Activated CD4-positive, alpha-beta T cell treated with anti-CD3 and anti-CD28 coated beads, Interleukin-2, Interleukin-6, amounts not matched to agents 100 ng/mL and 50 ng/mL, durations not matched to agents 16 hours and 8 hours (primary cell): ENCODE measurements at places on chromosomes 4 and X.

- no peak for DNase-seq
These were observed 7.5 kb downstream of the STIM2 start for GRCh38 chr4:26867914-26868684.

GRCh38 chrX:130015181-130015580 lies 32.7 kb downstream of the BCORL1 start:
- DNase-seq: no peak

DNA sequence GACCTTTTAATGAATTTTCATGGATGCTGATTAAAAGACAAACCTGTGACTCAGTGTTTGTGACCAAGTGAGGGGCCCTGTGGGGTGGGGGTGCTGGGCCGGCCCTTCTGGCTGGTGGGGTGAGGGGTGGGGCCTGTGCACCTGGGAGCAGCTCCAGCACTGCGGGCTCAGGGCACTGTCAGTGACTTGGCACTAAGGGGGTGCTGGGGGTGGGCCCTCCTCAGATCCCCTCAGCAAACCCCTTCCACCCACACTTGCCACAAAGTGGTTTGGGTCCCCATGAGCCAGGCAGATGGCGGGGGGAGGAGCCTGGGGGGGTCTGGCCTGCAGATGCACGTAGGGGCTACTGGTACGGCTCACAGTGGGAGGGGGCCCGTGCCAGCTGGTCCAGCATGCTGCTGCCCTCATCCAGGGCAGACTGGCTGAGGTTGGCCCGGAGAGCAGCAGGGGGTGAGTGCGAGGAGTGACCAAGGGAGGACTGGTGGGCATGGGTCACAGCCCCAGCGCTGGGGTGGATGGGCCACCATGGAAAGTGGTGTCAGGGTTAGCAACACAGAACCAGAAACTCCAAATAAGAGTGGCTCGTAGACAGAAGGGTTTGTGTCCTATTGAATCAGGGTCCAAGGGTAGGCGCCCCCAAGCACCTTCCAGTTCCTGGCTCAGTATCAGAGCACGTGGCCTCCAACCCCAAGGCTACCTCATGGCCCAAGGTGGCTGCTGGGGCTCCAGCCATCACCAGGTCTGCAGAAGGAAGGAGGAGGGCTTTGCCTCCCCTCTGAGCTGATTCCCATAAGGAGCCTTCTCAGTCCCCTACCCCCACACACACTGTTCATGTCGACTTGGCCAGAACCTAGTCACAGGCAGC lies 10.1 kb downstream of the NKX1-1 start:
- DNase-seq: no peak

- DNase-seq: no peak
These were observed 12.2 kb upstream of the HERC6 start for GRCh38 chr4:88366460-88366859.

DNA sequence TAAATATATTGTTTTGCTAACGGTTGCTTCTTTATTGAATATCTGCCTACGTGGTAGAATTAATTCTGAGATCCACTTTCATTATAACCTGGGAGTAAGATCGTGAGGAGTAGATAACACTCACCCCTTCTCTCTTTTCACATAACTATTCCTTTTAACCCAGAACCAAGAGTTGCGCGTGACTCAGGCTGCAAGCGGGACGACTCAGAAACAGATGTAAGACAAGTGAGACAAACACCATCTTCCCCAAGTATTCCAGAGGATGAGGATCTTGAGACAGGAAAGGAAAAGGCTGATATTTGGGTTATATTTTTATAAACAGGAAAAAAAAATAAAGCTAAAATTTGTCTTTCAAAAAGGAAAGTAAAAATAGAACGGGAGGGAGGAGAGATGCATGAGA lies 318.8 kb upstream of the NOCT start:
- DNase-seq: no peak

DNA sequence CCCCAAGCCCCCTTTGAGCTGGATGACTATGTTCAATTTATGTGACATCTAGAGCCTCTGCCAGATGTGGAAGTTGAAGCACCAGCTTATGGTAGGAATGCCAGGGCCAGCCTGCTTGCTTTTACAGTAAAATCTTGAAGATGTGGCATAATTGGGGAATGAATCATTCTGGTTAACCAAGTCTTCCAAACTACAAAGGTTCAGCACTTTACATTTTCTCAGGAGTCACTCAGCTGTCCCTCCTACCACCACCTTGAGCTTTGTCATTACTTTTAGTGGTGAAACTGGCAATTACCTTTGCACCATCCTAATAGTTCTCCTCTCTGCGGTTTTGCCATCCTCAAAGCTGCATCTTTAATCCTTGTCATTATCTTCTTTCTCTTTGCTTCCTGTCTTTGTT lies 172.2 kb downstream of the HS6ST2 start:
- no peak for DNase-seq

DNA sequence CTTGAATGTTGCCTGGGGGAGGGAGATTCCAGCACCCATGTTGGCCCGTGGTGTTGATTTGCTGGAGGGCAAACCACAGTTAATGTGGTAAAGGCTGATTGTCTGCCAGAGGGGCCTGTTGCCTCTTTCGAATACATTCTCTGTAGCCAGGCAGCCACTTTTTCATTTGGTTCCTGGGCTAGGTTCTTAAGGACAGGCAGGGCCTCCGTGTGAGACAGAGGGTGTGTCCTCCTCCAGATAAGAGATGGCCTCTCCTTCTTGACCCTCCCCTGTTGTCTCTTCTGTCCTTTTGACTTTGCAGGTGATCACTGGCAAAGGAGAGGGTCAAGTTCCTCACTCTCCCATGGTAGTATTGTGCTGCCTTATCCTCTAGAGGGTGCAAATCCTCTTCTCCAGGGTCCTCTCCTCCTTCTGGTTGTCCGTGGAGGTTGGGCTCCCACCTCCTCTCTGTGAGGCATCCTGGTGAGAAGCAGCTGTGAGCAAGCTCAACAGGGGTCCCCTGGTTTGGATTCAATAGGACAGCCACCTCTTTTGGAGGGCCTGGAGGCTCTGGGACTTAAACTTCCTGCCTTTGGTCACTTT lies 44.9 kb downstream of the ZNF182 start:
- DNase-seq: peak; percentile 1

- DNase-seq: no peak
These were observed 587.7 kb downstream of the GLUD2 start for GRCh38 chrX:121635141-121635540.

GRCh38 chr4:111136438-111136837 lies 513.6 kb upstream of the PITX2 start:
- no peak for DNase-seq

DNA sequence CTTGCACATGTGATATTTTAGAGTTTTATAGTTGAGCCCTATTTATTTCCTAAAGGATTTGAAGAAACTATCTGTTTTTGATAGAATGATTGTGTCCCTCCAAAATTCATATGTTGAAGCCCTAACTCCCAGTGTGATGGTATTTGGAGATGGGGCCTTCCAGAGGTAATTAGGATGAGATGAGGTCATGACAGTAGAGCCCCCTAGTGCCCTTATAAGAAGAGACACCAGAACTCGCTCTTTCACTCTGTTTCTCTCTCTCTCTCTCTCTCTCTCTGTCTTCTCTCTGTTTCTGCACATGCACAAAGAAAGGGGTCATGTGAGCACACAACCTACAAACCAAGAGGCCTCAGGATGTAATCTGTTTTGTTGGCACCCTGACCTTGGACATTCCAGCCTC lies 921.9 kb upstream of the DIAPH2 start:
- no peak for DNase-seq

- DNase-seq: no peak
These were observed 620.2 kb upstream of the BOD1L1 start for GRCh38 chr4:14247767-14248166.

DNA sequence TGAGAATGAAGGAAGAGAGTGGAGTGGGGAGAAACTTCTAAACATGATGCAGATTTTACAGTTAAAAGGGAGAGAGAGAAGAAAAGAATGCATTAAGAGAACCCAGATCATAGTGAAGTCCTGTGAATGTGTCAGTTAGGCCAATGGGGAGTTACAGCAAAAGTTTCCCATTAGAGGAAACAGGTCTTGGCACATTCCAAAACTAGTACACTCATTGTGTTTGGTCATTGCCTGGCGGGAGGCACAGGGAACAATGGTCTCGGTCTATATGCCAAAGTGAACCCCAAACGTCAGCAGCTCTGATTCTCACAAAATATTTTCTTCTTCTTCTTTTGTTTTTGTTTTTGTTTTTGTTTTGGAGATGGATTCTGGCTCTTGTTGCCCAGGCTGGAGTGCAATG lies 284.5 kb upstream of the CTSO start:
- DNase-seq: no peak

DNA sequence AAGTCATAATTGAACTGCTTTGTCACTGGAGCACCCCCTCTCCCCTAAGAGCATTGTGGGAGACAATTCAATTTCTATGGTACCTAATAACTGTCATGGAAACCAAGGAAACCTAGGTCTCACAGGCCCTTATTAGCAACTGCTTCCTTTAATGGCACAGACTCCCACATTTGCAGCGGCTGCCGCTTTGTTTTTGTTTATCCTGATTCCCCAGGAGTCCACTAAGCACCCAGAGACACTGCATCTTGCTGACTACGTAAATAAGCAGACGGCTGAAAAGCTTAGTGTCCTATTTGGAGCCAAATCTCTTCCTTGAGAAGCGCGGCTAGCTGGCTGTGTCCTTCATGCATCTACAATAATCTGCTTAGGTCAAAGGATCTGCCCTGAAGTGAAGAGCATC lies 494.4 kb downstream of the TMA16 start:
- no peak for DNase-seq

DNA sequence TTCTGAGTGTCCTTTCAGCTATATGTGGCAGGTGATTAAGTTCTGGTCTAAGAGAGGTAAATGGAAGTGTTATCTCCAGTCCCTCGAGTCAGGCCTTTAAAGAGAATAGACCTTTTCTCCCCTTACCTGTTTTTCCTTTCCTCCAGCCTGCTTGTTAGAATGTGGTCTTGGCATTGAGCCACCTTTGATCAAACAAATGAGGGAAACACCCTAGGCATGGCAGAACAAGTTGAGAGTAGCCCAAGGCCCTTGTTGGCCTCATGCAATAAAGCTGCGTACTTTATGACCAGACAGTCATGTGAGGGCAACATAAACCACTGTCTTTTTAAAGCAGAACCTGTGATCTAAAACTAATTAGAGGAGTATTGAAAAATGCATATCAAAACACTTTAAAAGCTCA lies 13.2 kb upstream of the IL13RA2 start:
- no peak for DNase-seq

DNA sequence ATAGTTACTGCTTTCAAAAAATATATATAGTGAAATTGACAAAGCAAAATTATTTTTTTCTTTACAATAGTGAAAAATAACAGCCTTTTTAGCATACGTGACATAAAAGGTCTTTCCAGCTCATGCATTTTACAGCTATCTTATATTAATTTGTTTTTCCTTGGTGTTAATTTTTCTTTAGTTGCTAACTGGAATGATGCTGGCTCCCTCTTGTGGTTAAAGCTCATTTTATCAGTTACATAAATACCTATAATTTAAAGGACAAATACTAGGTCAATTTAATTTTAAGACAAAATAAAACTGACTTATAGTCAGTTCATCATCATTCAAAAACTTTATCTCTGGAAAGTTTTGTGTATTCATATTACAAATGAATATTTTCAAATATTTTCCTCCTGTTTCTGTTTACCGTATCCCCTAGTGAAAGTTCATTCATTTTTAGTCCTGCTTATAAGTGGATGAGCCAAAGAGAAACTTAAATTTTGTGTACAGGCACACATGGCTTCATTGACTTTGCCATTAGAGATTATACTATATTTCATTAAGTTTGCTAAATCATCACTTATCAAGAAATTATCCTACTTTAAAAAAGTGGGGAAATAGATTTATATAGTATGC lies 9.9 kb upstream of the ANAPC4 start:
- peak; percentile 44 for DNase-seq

DNA sequence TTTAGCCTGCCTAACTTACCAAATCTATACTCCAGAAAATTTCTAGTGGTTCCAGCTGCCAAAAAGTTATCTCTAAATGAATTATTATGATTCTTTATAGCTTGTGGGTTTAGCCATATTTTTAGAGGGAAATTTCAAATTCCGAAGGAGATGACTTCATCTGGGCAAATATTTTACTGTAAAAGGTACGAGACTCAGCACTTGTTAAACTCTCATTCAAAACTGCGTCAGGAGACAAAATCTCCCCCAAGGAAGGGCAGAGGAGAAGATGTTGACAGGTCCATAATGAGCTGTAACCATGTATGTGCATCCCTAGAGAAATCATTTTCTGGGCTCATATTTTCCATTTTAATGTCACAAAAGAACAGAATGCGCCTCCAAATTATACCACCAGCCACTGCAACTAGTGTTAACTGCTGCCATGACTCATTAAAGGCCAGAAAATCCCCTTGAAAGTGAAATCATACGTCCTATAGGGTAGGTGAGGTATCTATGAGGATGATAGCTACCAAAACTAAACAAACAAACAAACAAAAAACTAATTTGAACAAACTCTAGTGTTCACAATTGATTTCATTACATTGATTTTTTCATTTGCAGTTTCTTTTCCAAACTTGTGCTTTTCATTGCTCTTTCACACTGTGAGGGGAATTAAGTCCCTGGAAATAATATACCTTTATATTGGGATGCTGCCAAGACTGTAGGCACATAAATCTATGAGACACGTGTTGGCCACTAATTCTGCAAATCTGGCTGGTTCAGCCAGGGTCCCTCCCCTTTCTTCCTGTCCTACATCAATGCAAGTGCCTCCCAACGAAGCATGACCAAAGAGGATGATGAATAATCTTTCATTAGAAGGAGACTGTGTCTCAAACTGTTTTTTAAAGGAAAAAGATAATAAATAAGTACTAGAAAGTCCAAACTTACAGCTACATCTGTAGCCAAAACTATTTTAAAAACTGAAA lies 85.8 kb downstream of the ARHGAP6 start:
- DNase-seq: no peak

- no peak for DNase-seq
These were observed 106.3 kb downstream of the GC start for GRCh38 chr4:71677568-71677967.

DNA sequence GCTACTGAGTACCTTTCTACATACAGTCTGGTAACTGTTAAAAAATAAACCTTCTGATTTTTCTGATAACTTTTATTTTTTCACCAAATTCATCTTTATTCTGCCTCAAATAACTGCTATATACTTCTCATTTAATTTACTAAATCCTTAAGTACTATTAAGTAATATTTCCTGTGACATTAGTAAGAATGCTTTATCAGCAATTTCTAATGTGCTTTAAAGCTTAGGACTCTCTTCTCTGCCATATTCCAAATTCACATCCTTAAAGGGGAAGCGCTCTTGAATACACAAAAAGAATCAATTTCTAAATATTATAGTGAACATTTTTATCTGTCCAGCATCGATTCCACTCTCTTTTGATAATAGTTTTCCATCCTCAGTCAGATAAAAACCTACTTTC lies 81.1 kb downstream of the DCAF8L2 start:
- no peak for DNase-seq

- peak; percentile 59 for DNase-seq
These were observed 3.5 kb upstream of the VMA21 start for GRCh38 chrX:151393514-151393913.
